ENCODE measurements at places on chromosomes 4 and X.

DNA sequence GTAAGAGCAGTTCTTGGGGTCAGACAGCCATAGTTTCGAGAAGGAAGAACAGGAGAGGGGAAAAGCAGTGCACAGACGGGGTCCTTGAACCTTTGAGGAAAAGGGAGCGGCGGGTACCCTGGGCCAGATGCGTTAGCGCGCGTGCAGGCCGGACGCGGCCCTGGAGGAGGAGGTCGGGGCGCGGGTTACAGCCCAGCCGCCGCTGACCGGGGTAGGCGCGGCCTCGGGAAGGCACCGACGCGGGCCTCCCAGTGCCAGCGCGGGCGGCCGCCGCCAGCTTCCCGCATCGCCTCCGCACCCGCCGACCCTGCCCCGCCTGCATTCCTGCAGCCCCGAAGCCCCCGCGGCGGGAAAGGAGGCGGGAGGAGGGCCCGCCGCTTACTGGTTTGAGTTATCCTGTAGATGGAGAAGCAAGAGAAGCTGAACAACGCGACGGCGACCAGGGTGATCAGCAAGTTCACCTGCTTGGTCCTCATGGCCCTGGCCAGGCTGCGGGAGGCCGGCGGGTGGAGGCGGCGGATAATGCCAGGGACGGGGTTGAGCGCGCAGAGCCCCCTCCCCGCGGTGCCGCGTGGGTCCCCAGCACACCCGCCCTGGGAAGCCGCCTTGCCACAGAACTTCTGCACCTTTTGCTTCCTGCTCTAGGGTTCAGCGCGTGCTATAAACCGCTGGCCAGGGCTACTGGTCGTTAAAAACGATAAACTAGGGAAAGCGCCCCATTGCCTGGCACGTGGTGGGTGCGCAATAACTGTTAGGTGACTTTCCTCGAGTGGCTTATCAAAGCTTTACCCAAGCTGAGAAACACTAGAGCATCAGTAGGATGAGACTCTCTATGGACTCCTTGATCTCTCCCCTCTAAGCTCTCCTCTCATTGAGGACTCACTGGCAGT lies at the start of gene MGAT4D:
Gene MGAT4D (minus strand): TSS at position 547 of the 890 bp plus-strand sequence. CDS start 71 bp downstream, at position 476.
- DNase-seq: peak; percentile 60

DNA sequence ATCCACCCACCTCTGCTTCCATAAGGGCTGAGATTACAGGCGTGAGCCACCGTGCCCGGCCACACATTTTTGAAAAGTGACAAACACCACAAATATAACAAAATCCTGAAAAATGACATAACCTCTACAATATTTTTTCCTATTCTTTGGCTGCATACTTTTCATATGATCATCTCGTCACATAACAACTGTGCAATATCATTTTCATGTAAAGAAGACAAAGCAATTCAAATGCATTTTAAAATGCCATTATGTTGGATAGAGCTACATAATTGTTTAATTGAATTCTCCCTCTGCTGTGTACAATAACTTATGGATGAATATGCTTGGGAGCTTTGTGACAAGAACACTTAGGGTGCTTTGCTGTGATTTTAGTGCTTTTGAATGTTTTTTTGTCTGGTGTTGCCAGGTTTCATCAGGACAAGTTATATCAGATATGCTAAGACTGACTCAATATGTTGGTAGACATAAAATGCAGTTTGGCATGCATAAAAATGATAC lies 132.9 kb downstream of the CHIC2 start:
- no peak for DNase-seq

GRCh38 chr4:7414736-7415510 lies 19.8 kb downstream of the PSAPL1 start:
- peak; percentile 31 for DNase-seq

GRCh38 chrX:149462849-149463248 lies 42.3 kb downstream of the IDS start:
- DNase-seq: no peak

DNA sequence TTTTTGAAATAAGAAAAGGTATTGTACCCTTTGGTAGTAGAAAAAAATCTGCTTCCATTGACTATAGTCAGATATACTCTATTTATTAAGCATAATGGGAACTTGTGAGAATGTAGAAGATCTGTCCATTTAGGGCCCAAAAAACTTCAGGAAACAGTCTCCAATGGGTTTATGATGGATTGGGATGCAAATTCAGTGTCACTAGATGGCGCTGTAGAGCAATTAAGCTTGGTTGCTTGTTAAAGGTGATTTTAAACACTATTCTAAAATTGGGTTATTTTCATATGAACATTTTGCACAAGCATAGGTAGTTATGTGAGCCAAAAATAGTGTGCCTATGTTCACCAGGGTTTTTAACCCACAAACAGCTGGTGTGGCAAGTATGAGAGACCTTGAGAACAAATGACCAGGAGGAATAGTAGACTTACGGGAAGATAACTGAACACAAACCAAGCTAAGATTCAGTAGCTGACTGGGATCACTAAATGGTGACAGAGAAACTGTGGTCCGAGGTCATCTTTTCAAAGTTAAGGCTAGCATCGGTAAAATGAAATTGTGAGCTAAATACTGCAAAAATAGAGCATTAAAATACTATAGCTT lies 80.3 kb upstream of the LSM6 start:
- DNase-seq: no peak

- no peak for DNase-seq
These were observed 18.2 kb upstream of the RHOH start for GRCh38 chr4:40178672-40179071.

GRCh38 chr4:99507762-99508161 lies 3.1 kb upstream of the C4orf17 start:
- DNase-seq: no peak

DNA sequence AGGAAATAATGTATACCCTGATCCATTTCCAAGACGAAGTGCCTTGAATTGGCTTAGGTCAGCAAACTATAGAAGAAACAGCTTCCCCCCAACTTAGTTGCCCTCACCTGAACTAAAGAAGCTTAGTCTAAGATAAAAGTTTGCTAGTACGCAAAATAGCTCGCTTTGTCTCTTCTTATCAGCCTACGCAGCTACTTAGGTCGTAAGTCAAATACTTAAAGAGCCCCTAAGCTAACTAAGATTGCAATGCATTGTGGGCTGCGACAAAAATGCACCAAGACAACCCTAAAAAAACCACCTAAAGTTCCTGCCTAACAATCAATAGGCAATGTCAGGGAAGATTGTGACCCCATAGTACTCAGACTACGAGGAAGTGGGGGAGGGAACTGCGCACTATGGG lies 12.8 kb downstream of the CLNK start:
- no peak for DNase-seq

DNA sequence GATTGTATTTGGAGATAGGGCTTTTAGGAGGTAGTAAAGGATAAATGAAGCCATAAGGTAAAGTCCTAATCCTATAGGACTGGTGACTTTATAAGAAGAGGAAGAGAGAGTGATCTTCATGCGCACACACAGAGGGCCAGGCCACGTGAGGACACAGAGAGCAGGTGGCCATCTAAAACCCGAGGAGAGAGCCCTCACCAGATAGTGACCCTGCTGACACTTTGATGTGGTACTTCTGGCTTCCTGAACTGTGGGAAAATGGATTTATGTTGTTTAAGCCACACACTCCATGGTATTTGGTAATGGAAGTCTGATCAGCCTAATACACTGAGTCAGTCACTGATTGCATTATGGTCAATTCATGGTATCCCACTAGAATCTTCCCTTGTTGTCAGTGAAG lies 164.9 kb upstream of the TAPT1 start:
- DNase-seq: no peak

GRCh38 chrX:9824554-9824953 lies 38.3 kb downstream of the SHROOM2 start:
- DNase-seq: no peak

- DNase-seq: no peak
These were observed 43.8 kb upstream of the KCNIP4 start for GRCh38 chr4:21992330-21992729.

GRCh38 chr4:107800706-107801105 lies 24.0 kb upstream of the SGMS2 start:
- DNase-seq: no peak

- DNase-seq: peak; percentile 41
These were observed 45.2 kb downstream of the MAGEB17 start for GRCh38 chrX:16212436-16212835.

GRCh38 chr4:109410776-109411175 lies 22.8 kb upstream of the SEC24B start:
- DNase-seq: no peak

DNA sequence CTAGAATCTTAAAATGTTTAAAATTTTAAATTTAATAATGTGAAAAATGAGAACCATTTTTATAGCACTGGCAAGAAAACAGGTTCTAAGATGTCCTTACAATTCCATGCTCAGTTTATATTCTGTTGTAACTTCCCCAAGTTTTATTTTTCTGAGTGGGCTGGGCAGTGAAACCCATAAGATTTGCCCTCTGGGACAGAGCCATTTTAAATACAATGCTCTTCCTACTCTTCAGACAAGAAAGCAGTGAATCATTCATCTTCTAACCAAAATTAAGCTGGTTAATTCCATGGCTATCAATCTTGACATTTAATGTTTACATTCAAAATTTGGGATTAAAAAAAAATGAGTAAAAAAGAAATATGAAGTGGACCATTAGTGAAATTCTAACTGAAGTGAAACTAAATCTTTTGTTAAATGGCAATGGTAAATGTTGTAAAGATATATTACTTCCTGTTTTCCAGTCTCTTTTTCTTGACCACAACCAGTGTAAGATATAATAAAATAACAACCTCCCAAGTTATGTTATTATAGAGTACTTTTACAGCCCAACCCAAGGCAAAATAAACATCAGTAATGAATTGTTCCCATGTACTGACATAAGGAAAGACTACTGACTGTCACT lies 37.2 kb upstream of the PTPN13 start:
- DNase-seq: no peak

- no peak for DNase-seq
These were observed 62.8 kb downstream of the FGF16 start for GRCh38 chrX:77510007-77510406.

DNA sequence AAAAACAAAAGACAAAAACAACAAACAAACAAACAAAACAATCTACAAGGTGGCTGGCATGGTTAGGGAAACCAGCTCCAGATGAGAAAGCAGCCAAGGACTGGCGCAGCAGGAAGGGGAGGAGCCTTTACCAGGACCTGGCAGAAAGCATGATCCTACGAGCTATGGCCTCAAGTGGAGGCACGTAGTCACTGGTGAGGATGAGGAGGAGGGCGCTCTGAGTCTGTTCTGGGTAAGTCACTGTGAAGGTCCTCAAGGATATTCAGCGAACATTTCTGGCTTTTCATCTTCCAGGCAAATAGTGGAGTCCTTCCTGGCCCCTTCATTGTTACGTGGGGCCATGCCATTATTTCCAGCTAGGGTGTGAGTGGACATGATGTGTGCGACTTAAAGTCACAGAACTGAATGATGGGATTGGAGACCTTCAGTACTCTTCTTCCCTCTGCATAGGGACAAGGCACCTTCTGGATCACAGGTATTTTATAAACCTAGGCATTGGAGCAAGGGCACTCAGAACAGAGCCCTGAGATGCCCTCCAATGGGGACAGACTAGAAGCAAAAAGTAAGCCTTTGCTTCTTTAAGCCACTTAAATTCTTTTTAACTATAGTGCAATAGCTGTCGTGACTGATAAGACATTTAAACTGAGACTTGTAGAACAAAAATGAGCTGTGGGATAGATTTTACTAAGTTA lies 771.3 kb downstream of the RAB28 start:
- DNase-seq: no peak

GRCh38 chrX:11460347-11460746 lies 167.1 kb downstream of the AMELX start:
- DNase-seq: no peak

GRCh38 chrX:125998432-125998831 lies 167.7 kb downstream of the DCAF12L2 start:
- no peak for DNase-seq

GRCh38 chr4:168451331-168451730 lies 29.0 kb downstream of the DDX60L start:
- DNase-seq: no peak

DNA sequence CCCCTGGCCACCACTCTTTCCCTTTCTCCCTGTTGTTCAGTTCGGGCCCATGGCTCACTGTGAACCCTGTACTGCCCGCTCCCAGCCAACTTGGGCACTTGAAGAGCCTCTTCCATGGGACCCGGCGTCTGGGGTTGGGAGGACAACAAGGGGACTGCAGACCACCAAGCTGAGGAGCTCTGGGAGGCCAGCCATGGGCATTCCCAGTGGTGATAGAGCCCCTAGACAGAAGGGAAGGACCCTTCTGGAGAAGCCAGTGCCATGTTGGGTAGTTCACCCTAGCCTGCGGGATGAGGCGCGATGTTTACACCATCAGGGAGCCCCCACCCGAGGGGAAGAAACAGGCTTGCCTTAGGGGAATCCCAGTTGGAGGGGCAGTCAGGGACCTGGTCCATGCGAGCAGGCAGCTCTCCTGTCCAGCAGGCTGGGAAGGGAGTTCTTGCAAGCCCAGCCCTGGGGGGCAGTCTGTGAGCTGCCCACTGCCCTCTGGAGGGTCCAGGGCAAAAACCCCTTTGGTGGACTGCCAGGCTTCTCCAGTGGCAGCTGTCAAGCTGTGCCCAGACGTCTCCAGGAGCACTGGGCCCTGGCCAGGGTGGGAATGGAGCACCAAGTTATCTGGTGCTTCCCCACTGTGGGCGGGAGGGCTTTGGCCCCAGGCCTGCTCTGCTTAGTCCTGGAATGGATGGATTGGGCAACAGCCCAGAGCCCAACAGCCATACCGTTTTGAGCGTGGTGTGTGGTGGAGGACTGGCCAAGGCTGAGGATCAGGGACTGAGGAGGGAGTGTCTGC lies 23.7 kb upstream of the UBA1 start:
- DNase-seq: peak; percentile 15

GRCh38 chrX:4547213-4547836 lies 833.9 kb upstream of the PRKX start:
- DNase-seq: peak; percentile 61

- DNase-seq: no peak
These were observed 55.3 kb upstream of the PRPS1 start for GRCh38 chrX:107573016-107573415.

DNA sequence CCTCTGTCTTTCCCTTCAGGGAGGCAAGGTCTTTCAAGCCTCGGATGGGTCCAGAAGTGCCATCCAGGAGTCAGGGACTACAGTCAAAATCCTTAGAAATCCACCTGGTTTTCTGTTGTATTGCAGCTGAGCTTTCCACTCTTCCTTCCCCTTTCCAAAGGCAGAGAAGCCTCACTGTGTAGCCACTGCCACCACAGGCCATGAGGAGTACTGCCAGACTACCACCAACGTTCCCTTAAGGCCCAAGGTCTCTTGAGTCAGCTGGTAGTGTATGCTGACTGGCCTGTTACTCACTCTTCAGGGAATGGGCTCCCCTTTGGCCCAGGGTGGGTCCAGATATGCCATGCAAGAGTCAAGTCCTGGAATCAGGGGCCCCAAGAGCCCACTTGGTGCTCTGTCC lies 1454.1 kb downstream of the PCDH19 start:
- DNase-seq: peak; percentile 74

- DNase-seq: no peak
These were observed 608.6 kb upstream of the AADAT start for GRCh38 chr4:170698334-170698733.

DNA sequence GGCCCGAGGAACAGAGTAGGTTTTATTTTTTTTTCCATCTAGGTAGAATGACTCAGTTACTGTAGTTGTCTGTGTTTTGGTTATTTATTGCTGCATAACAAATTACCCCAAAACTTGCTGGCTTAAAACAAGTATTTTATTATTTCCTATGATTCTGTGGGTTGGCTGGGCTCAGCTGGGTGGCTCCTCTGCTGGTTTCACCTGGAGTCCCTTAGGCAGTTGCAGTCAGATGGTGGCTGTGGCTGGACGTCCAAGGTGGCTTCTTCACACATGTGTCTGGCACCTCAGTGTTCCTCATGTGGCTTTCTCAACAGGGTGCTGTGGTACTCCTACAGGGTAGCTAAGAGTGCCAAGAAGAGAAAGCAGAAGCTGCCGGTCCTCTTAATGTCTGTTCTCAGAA lies 115.8 kb downstream of the PHEX start:
- no peak for DNase-seq
